Stimulated activated naive B cell treated with anti-CD40 and anti-IgM and Interleukin-4, amounts not matched to agents 10 μg/mL and 1 μg/mL and 100 μg/mL, for 72 hours (primary cell): ENCODE measurements at places on chromosomes 13 and 19.
A peak's percentile ranks its signal among the peaks of the same experiment; 100 is the strongest.

GRCh38 chr13:26401578-26402021, 147.7 kb downstream of the CDK8 start:
- H3K27ac ChIP-seq: no peak overlapping the region
- no peak for DNase-seq
- H3K27me3 ChIP-seq: no peaks in the 10 kb centered on the region
- H3K4me1 ChIP-seq: no peaks in the 10 kb centered on the region

DNA sequence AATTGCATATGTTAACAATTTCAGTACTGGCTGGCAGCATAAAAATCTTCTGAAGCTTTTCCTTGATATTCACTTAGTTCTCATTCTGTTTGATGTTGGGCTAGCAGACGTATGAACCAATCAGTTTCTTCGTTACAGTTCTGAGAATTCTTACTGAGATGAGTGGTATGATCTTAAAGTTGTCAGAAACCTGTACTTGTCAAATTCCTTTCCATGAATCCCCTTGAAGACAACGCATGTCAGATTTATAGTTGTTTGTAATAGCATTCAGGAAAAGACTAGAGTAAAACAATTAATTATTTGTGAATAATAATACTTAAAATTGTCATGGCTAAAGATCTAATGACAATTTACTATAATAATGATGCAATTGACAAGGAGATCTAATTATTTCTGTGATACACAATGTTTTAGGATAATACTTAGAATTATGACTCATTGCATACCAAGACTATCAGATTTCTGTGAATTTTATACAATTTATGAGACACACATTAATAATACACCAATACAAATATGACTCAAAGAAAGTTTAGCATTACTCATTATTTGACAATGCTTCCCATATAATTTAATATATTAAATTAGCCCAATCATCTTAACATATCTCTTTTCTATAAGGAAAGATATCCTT, 447.2 kb downstream of the RFC3 start:
- no peaks in the 10 kb centered on the region for H3K4me1 ChIP-seq
- H3K27ac ChIP-seq: no peak overlapping the region
- H3K4me3 ChIP-seq: no peak overlapping the region
- H3K36me3 ChIP-seq: no peaks in the 10 kb centered on the region
- DNase-seq: no peak
- H3K27me3 ChIP-seq: no peaks in the 10 kb centered on the region

GRCh38 chr19:54521022-54521859, 18.6 kb downstream of the LAIR2 start:
- H3K36me3 ChIP-seq: no peaks in the 10 kb centered on the region
- H3K27ac ChIP-seq: peak overlapping the region; percentile 2
- peaks cover 42% of the 10 kb centered on the region for H3K27me3 ChIP-seq
- peaks cover 41% of the 10 kb centered on the region for H3K4me1 ChIP-seq
- peak overlapping the region; percentile 66 for H3K4me3 ChIP-seq

DNA sequence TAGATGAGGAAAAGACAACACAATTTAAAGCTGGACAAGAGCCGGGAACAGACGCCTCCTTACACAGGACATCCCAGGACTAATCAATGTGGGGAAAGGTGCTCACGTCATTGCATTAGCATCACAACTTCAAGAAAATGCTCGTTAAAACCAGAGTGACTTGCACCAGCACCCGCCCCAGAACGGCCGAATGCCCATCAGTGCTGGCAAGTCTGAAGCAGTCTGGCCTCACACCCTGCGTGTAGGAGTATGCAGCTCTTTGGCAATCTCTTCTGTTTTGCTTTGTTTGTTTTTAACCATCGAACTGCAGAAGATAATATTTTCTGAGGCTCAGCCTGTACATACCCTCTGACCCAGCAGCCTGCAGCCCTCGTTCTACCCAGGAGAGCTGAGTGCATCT, 44.8 kb upstream of the LDLR start:
- no peak for DNase-seq
- H3K27ac ChIP-seq: no peak overlapping the region
- H3K4me3 ChIP-seq: no peak overlapping the region
- H3K4me1 ChIP-seq: peaks cover 40% of the 10 kb centered on the region
- H3K36me3 ChIP-seq: peaks cover 69% of the 10 kb centered on the region

GRCh38 chr13:78596736-78597601, 6.4 kb downstream of the POU4F1 start:
- peaks cover 4% of the 10 kb centered on the region for H3K36me3 ChIP-seq
- peak overlapping the region; percentile 36 for H3K4me3 ChIP-seq
- no peak for DNase-seq
- H3K27ac ChIP-seq: peak overlapping the region; percentile 81
- peaks cover 63% of the 10 kb centered on the region for H3K27me3 ChIP-seq

DNA sequence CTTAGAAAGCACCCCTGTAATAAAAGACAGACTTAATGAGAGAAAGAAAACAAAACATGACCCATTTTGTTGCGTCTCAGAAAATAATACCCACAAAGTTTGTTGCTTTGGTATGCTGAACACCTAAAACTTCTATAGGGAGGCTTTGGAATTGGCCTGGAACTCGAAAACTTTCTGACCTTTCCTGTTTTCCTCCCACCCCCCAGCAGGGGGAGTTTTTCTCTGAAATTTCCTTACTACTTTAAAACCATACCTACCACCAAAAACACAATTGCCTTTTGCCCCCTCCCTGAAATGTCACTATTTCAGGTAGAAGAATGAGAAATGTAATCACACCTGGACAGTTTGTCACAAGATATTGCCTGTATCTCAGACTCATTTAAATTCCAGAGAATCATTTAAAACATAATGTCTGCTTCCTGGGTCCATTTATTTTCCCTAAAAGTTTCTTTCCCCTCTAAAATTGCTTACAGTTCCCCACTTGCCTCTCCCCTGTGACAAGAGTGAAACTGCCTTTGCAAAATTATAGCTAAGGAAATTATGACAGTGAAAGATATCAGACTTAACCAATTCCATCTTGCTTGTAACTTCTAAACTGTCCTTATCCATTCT, 2700.2 kb downstream of the PCDH9 start:
- H3K4me3 ChIP-seq: no peak overlapping the region
- no peak for DNase-seq
- H3K36me3 ChIP-seq: no peaks in the 10 kb centered on the region
- H3K4me1 ChIP-seq: no peaks in the 10 kb centered on the region
- no peak overlapping the region for H3K27ac ChIP-seq
- H3K27me3 ChIP-seq: no peaks in the 10 kb centered on the region

- peaks cover 9% of the 10 kb centered on the region for H3K4me1 ChIP-seq
- H3K27ac ChIP-seq: peak overlapping the region; percentile 81
- no peaks in the 10 kb centered on the region for H3K27me3 ChIP-seq
- no peak for DNase-seq
- H3K4me3 ChIP-seq: no peak overlapping the region
Observed at GRCh38 chr19:4357095-4357797, 13.9 kb downstream of the MPND start.

DNA sequence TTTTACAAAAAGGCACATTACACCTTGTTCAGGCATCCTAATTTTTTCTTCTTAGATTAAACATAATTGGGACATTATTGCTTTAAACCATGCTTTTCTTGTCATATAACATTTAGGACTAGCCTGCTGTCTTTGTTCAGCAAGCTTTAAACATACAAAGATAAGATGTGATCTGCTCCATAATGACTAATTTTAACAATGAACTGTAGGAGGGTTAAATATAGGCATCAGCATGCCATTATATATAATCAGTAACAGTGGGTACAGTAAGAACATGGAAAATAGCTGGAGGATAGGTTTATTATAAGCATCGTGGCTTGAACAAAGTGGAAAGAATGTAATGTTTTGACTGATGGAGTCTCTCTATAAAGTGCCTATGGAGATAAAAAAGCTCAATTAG, 661.7 kb downstream of the SLITRK6 start:
- H3K4me1 ChIP-seq: no peaks in the 10 kb centered on the region
- H3K27me3 ChIP-seq: no peaks in the 10 kb centered on the region
- DNase-seq: no peak
- H3K36me3 ChIP-seq: no peaks in the 10 kb centered on the region
- H3K4me3 ChIP-seq: no peak overlapping the region
- H3K27ac ChIP-seq: no peak overlapping the region

DNA sequence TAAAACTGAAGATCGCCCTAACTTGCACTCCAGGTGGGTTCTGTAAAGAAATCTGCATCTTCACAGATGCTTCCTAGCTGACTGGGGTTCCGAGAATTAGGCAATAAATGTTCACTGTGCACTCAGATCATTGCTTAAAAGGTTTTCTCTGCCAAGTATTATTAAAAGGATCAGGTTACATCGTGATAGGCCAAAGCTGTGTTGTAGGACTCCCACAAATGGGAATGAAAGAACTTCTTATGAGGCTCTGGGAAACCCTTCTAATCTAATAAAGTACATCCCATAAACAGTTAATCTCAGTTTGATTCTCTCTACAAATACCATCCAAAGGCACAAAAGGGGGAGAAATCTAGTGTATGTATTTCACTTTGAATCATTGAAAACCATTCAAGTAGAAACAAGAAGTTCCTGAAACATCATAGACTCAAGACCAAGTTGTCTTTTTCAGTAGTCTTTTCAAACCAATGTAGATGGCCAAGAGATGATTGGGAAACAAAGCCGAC, 7.1 kb upstream of the POU4F1 start:
- DNase-seq: no peak
- H3K4me1 ChIP-seq: peaks cover 28% of the 10 kb centered on the region
- peaks cover 53% of the 10 kb centered on the region for H3K27me3 ChIP-seq
- peaks cover 18% of the 10 kb centered on the region for H3K36me3 ChIP-seq
- H3K27ac ChIP-seq: no peak overlapping the region
- no peak overlapping the region for H3K4me3 ChIP-seq

- no peaks in the 10 kb centered on the region for H3K36me3 ChIP-seq
- no peak overlapping the region for H3K4me3 ChIP-seq
- H3K27ac ChIP-seq: no peak overlapping the region
- no peak for DNase-seq
- H3K4me1 ChIP-seq: no peaks in the 10 kb centered on the region
- H3K27me3 ChIP-seq: no peaks in the 10 kb centered on the region
Observed at GRCh38 chr13:90485436-90485835, 862.1 kb upstream of the MIR17HG start.

- no peaks in the 10 kb centered on the region for H3K36me3 ChIP-seq
- H3K4me3 ChIP-seq: no peak overlapping the region
- no peak overlapping the region for H3K27ac ChIP-seq
- no peak for DNase-seq
- no peaks in the 10 kb centered on the region for H3K27me3 ChIP-seq
Observed at GRCh38 chr13:79918620-79919019, 422.3 kb downstream of the SPRY2 start.

DNA sequence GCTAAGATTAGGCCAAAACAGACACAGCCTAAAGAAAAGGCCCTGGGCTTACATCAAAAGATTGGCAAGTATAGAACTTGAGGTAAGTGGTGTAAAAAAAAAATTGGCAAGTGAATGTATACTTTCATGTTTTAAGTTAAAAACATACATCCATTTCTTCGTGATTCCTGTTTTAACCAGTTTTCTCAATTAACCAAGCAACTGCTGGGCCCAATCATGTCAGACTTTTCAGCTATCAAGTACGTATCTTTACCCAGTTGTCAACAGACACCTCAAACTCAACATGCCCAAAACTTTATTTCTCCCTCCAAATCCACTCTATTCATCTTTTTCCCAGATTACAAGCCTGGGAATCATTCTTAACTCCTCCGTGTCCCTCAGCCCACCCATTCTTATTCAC, 1.0 kb downstream of the PCID2 start:
- no peak for DNase-seq
- peak overlapping the region; percentile 72 for H3K27ac ChIP-seq
- H3K4me1 ChIP-seq: peaks cover 60% of the 10 kb centered on the region
- H3K4me3 ChIP-seq: peak overlapping the region; percentile 82

DNA sequence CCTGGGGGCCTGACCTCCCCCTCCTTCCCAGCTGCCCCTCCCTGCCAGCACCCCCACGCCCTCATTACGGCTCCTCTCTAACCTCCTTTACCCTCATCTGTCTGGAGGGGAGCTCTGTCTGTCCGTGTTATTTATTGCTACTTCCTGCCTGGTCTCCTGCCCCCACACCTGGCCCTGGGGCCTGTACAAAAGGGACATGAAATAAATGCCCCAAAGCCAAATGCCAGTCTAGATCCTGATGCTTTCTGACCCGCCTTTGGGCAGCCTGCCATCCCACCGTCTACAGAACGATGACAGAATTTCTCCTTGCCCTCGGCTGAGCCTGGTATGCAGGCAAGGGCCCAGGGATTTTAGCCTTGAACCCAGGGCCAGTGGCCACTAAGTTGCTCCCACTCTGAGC, 15.4 kb upstream of the CD22 start:
- H3K27me3 ChIP-seq: no peaks in the 10 kb centered on the region
- DNase-seq: no peak
- no peak overlapping the region for H3K4me3 ChIP-seq
- H3K36me3 ChIP-seq: no peaks in the 10 kb centered on the region

- H3K36me3 ChIP-seq: peaks cover 16% of the 10 kb centered on the region
- H3K4me3 ChIP-seq: no peak overlapping the region
- H3K27me3 ChIP-seq: peaks cover 17% of the 10 kb centered on the region
- H3K27ac ChIP-seq: no peak overlapping the region
Observed at GRCh38 chr13:52127378-52127777, 1.5 kb downstream of the NEK5 start.

DNA sequence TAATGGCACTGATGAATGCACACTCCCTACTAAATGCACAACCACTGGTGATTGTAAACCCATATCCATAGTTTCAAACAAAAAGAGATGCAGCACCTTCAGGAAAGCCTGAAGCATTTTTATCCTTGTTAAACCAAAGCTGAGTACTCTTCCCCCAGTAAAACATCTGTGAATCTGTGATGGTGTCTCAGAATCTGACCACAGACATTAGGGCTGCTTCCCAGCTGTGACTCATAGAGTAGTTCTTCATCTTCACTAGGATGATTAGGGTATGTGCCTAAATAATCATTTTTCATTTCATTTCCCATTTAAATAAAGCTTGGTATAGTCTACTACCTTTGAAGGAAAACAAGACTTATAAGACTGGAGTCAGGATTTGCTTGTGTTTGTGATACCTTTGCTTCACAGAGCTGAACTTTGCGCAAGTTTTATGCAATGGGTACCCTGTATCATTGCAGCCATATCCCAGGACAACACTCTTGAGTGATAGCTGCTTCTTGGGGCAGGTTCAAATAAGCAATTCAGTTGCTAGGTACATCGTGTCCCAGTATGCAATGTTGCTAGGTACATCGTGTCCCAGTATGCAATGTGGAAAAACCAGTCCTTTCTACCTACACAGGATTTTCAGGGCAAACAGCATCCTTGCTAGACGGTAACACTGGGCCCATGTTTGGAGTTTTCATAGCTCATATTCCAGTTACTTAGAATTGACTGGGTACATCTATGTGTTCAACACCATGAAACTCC, 277.1 kb downstream of the IRS2 start:
- no peak overlapping the region for H3K27ac ChIP-seq
- no peaks in the 10 kb centered on the region for H3K36me3 ChIP-seq
- H3K4me1 ChIP-seq: no peaks in the 10 kb centered on the region
- DNase-seq: no peak
- H3K27me3 ChIP-seq: peaks cover 6% of the 10 kb centered on the region
- H3K4me3 ChIP-seq: no peak overlapping the region

GRCh38 chr13:67063036-67063435, 167.1 kb downstream of the PCDH9 start:
- no peaks in the 10 kb centered on the region for H3K36me3 ChIP-seq
- H3K27ac ChIP-seq: no peak overlapping the region
- H3K27me3 ChIP-seq: no peaks in the 10 kb centered on the region
- no peak overlapping the region for H3K4me3 ChIP-seq

GRCh38 chr13:48993150-48993549, 17.4 kb downstream of the FNDC3A start:
- no peak for DNase-seq
- H3K27me3 ChIP-seq: no peaks in the 10 kb centered on the region
- peaks cover 17% of the 10 kb centered on the region for H3K4me1 ChIP-seq

- no peak for DNase-seq
- H3K4me3 ChIP-seq: no peak overlapping the region
- H3K4me1 ChIP-seq: peaks cover 19% of the 10 kb centered on the region
- peaks cover 16% of the 10 kb centered on the region for H3K36me3 ChIP-seq
- H3K27me3 ChIP-seq: no peaks in the 10 kb centered on the region
Observed at GRCh38 chr13:112716841-112717520, 27.1 kb downstream of the ATP11A start.
